ENCODE measurements at places on chromosomes 4 and X.

DNA sequence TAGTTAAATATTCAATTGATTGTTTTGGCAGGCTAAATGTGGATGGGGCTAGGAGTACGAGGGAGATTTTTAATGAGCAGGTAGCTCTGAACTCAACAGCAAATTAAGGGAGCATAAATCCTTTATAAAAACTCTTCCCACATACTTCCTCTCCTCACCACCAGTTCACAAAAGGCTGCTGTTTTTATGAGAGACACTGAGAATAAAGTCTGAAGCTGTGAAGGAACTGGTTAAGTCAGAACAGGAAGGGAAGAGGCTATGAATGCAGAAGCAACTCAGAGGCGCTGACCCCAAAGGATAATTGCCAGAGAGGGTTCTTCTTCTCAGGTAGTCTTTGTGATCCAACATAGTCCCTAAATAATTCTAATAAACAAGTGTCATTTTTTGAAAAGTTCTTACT is 406.1 kb downstream of the GPM6A start:
- H3K27me3 ChIP-seq = no peaks in the 10 kb centered on the region
- no peak for DNase-seq
- H3K27ac ChIP-seq = no peak overlapping the region
- no peaks in the 10 kb centered on the region for H3K36me3 ChIP-seq

DNA sequence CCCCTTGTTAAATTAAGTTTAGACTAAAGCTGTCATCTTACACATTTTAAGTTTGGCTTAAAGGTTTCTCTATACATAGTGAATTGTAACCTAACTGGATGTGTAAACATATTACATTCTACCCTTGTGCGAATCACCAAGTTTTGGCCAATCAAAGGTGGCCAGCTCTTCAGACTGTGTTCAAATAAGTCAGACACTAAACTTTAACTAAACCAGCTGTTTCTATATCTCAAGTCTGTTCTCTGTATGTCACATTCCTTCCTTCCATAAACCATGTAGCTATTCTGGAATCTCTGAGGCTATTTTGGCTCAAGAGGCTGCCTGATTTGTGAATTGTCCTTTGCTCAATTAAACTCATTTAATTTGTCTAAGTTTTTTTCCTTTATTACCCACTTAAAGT is 6.7 kb downstream of the SULT1B1 start:
- no peaks in the 10 kb centered on the region for H3K36me3 ChIP-seq
- no peaks in the 10 kb centered on the region for H3K27me3 ChIP-seq
- DNase-seq = no peak
- H3K27ac ChIP-seq = no peak overlapping the region
- no peak overlapping the region for H3K4me3 ChIP-seq
- H3K4me1 ChIP-seq = peaks cover 1% of the 10 kb centered on the region

- no peak overlapping the region for H3K4me3 ChIP-seq
- H3K27ac ChIP-seq = no peak overlapping the region
- H3K36me3 ChIP-seq = no peaks in the 10 kb centered on the region
- no peak for DNase-seq
- H3K4me1 ChIP-seq = no peaks in the 10 kb centered on the region
- H3K27me3 ChIP-seq = no peaks in the 10 kb centered on the region
Observed at GRCh38 chrX:149255860-149256259, 249.2 kb downstream of the IDS start.

- H3K4me1 ChIP-seq = no peaks in the 10 kb centered on the region
- H3K27me3 ChIP-seq = no peaks in the 10 kb centered on the region
- no peak overlapping the region for H3K27ac ChIP-seq
- no peaks in the 10 kb centered on the region for H3K36me3 ChIP-seq
- no peak for DNase-seq
Observed at GRCh38 chrX:7711167-7711566, 131.8 kb upstream of the VCX start.

GRCh38 chrX:72349190-72349589 is 43.5 kb upstream of the CITED1 start:
- no peaks in the 10 kb centered on the region for H3K27me3 ChIP-seq
- DNase-seq = no peak
- peaks cover 20% of the 10 kb centered on the region for H3K36me3 ChIP-seq
- peak overlapping the region; percentile 43 for H3K4me3 ChIP-seq

DNA sequence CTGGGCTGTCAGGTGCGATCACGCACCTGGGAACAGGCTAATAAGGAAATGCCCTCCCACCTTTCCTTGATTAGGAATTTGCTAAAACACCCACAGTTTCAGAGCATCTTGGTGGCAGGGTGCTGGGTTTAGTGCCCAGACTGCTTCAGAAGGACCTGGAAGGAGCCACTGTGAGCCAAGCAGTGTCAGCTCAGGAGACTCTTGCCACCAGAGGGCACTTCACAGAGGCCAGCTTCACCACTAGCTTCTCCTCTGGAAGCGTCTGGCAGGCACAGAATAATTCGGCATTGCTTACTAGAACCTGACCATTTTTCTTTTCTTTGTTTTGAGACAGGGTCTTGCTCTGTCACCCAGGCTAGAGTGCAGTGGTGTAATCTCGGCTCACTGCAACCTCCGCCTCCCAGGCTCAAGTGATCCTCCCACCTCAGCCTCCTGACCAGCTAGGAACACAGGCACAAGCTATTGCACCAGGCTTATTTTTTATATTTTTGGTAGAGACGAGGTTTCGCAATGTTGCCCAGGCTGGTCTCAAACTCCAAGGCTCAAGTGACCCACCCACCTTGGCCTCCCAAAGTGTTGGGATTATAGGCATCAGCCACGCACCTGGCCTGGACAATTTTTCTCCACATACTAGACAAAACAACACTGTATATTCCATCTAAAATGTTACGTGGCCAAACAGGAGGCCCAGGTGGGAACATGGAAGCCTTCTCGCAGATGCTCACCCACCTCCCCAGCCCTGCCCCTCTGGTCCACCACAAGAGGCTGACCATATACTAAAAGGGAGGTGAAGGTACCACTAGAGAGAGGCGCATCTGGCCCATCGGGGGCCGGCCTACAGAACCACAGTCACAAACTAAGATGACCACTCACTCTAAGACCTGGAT is 14.1 kb downstream of the NOP14 start:
- no peaks in the 10 kb centered on the region for H3K27me3 ChIP-seq
- DNase-seq = no peak
- H3K36me3 ChIP-seq = peaks cover 95% of the 10 kb centered on the region

GRCh38 chrX:108307132-108308085 is 130.8 kb downstream of the COL4A6 start:
- no peak for DNase-seq
- no peak overlapping the region for H3K27ac ChIP-seq
- no peak overlapping the region for H3K4me3 ChIP-seq
- no peaks in the 10 kb centered on the region for H3K36me3 ChIP-seq
- H3K27me3 ChIP-seq = no peaks in the 10 kb centered on the region

- no peak for DNase-seq
- H3K36me3 ChIP-seq = no peaks in the 10 kb centered on the region
- H3K4me1 ChIP-seq = peaks cover 2% of the 10 kb centered on the region
- H3K27ac ChIP-seq = no peak overlapping the region
Observed at GRCh38 chr4:52933738-52934137, 71.6 kb downstream of the RASL11B start.

DNA sequence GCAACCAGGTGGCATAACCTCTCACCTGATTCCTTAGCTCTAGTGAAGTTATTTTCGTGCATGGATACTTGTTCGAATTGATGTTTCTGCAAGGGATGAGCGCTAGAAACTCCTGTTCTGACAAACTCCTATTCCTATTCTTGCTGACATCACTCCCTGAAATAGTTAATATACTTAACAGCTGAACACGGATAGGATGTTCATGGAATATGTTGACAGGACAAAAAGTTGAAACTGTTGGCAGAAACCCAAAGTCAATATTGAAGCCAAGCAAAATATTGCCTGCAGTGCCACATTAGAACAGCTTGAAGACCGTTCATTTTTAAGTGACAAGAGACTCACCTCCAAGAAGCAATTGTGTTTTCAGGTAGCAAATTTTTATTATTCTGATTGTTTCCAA is at the start of gene KLKB1:
TSS of gene KLKB1 (plus strand) at position 287 of the 400 bp plus-strand sequence. CDS start 689 bp downstream, outside the sequence.
- H3K4me3 ChIP-seq = no peak within 1 kb of the TSS
- no peaks in the 10 kb centered on the region for H3K27me3 ChIP-seq
- no peak within 1 kb of the TSS for H3K27ac ChIP-seq
- H3K36me3 ChIP-seq = no peaks in the 10 kb centered on the region
- no peaks in the 10 kb centered on the region for H3K4me1 ChIP-seq

DNA sequence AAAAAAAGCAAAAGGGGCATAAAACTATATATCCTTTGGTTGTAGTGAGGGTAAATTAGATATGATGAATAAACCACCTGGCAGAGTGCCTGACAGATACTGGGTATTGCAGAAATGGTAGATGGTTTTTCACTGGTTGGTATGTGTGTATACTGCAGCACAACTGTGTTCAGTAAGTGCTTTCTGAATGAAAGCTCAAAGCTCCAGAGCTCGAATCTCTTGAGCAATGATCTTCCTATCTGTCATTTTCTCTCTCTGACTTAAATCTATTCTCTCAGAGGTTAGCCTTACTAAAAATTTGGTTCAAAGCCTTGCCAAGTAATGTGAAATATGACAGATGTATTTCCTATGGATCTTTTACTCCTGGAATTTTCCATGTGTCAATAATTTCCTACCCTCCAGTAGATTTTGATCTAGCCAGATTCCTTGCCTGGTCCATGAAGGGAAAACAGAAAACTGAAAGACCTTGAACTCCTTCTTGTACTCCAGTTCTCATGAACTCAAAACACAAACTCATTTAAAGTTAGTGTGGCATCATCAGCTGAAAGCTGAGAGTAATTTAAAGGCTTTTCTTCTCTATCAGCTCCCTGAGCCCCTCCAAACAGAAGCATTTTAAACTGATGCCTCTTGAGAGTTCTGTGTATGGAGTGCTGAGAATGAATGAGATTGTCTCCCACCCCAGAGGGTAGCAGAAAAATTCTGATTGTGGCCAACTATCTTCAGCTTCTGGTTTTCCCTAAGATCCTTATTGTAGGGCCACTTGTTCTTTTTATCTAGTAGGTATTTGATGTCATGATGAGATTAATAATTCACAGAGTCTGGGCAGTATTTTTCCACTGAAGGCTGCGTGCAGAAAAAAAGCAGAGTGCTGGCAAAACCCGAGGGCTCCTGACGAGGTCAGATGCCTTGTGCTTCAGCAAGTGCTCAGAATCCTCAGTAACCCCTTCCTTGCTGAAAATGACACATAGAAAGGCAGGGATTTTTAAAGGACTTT is 363.4 kb upstream of the BOD1L1 start:
- H3K4me1 ChIP-seq = no peaks in the 10 kb centered on the region
- H3K27me3 ChIP-seq = no peaks in the 10 kb centered on the region
- DNase-seq = no peak
- H3K4me3 ChIP-seq = no peak overlapping the region
- H3K27ac ChIP-seq = no peak overlapping the region

DNA sequence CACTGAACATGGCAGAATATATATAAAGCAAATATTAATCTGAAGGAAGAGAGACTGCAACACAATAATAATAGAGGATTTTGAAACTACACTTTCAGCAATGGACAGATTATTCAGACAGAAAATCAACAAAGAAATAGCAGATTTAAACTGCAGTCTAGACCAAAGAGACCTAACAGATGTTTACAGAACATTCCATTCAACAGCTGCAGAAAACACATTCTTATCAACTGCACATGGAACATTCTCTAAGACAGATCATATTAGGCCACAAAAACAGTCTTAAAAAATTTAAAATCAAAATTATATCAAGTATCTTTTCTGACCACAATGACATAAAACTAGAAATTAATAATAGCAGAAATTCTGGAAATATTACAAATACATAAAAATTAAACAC is 27.1 kb downstream of the CENPE start:
- H3K27ac ChIP-seq = no peak overlapping the region
- H3K36me3 ChIP-seq = peaks cover 82% of the 10 kb centered on the region
- no peak for DNase-seq

DNA sequence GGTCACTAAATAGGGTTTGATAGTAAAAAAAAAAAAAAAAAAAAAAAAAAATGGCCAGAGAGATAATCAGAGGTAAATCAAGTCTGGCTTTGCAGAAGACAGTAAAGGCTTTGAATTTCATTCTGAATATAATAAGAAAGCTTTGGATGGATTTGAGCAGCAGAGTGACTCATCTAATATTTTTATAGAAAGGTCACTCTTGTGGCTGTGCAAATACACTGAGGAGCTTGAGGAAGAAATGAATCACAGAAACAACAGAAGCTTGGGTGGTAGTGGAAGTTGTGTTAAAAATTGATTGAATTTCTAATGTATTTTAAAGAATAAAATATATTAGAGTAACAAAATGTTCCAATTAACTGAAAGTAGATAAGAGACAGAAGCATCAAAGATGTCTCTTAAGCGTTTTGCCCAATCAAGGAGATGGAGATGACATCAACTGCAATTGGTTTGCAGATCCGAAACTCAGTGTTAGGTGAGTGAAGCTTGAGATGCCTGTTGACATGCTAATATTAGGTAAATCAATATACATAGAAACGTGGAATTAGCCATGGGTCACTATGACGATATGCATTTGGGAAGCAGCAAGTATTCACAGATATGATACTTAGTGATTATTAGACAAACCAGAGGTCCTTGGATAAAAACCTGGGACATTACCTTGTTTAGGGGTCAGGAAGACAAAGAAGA is 280.5 kb downstream of the GPM6A start:
- H3K27ac ChIP-seq = no peak overlapping the region
- no peak for DNase-seq
- H3K27me3 ChIP-seq = no peaks in the 10 kb centered on the region
- no peaks in the 10 kb centered on the region for H3K36me3 ChIP-seq
- H3K4me1 ChIP-seq = no peaks in the 10 kb centered on the region
